EH (cell line): ENCODE measurements at places on chromosomes 7 and 10.

GRCh38 chr10:4525103-4525502 is 300.9 kb upstream of the AKR1E2 start:
- DNase-seq = no peak

DNA sequence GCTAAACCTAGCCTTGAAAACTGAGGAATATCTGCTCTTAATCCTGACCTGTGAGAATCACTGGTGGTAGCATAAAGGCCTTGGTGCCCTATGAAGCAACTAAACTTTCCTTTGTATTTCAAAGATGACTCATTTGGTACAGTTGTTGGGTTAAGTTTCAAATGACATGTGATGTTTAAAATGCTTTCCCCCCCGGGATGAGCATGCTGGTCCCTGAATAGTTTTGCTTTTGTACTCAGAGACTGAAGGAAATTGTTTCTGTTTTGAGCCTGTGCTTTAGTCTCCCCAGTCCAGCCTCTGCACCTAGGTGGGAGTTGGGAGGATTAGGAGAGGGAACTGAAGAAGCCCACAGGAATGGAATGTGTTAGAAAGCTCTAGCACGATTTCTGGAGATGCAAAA is 258.9 kb upstream of the NPY start:
- DNase-seq = peak; percentile 62

GRCh38 chr10:106317554-106317953 is 847.0 kb downstream of the SORCS1 start:
- no peak for DNase-seq

DNA sequence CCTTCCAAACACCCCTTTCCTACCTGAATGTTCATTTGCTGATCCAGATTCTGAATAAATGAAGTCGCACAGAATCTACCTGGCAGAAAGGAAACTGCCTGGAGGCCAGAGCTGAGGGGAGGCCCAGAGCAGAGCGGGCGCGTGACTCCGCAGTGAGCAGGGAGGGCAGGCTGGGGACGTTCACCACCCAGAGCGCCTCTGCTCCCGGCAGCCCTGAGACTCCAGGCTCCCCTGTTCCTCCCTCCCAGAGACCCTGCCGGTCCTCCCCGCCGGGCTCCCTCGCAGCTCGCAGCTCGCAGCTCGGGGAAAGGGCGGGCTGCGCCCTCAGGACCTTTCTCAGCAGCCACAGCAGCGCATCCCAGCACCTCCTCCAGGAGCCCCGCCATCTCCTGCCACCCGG is 176.7 kb upstream of the ZNF32 start:
- DNase-seq = no peak

- DNase-seq = peak; percentile 80
Measured at GRCh38 chr10:102175415-102175814, 23.2 kb downstream of the NOLC1 start.

- DNase-seq = no peak
Measured at GRCh38 chr7:130879191-130879590, 145.2 kb upstream of the KLF14 start.

- no peak for DNase-seq
Measured at GRCh38 chr7:108584211-108584610, 14.5 kb downstream of the DNAJB9 start.

DNA sequence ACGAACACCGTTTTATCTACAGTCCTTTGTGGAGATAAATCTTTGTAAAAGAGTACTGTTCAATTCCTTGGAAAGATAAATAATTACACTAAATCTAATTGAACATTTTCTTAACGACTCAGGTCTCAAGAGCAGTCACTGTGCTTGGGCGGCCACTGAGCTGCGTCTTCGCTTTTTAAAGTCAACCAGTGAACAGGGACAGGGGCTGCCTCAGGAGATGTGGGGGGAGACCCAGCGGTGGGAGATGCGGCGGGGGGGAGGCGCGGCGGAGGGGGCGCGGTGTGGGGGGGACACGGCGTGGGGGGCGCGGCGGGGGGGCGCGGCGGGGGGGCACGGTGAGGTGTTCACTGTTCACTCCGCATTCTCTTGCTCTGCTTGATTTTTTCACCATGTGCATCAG is 39.8 kb downstream of the CAMK2B start:
- no peak for DNase-seq

DNA sequence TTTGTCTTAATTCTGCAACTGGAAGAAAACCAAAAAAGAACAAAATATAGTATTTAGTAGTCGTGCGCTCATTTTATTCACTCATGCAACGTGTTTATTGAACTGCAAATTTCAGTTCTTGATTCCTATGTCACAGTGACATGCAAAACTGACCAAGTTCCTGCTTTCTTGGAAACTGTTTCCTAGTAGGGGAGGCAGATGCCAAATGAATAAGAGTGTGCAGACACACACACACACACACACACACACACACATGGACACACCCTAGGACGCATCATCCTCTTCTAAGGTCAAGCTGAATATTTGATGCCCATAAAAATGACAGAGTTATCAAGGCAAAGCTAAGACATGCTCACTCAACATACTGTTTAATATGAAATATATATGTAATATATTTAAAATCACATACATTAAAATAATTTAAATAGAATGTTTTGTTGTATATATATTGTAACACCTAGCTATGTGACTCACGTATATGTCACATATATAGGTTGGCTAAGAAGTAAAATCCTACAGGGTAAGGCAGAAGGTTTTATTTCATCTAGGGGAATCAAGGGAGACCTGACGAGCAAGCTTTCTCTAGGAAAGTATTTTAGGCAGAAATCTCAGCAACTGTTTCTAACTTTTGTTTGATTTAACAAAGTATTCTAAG is 79.6 kb downstream of the SVIL start:
- DNase-seq = peak; percentile 7

GRCh38 chr7:1800902-1801301 is 130.8 kb downstream of the ELFN1 start:
- DNase-seq = no peak

DNA sequence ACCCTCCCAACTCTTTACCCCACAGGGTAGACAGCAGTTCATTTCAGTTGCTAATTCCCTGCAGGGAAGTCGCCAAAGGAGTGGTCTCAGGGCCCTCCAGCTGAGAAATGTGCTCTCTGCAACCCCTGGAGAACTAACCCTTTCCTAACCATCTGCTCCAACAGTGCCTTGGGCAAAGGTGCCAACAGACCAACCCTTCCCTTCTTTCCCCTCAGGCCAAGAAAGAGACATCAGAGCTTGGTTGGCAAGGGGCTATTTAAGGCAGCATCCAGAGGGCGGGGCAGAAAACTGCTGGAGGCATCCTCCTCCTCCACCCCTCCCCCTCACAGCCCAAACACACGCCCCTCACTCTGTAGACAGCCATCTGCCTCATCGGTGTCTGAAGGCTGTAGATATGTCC is 1.7 kb downstream of the SORBS1 start:
- no peak for DNase-seq

DNA sequence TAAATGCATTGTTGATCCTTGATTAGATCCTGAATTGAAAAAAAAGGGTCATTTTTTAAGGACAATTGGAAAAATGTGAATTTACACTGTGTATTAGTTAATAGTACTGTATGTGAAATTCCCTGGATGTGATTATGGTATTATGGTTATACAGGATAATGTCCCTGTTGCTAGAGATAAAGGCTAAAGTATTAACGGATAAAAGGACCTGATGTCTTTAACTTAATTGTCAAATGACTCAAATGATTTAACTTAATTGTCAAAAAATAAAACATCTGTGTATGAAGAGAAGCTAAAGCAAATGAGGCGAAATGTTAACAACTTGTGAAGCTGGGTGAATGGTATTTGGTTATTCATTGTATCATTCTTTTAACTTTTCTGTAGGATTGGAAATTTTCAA is 48.8 kb downstream of the SUFU start:
- DNase-seq = no peak

GRCh38 chr7:88071994-88072714 is 138.1 kb downstream of the ADAM22 start:
- no peak for DNase-seq

DNA sequence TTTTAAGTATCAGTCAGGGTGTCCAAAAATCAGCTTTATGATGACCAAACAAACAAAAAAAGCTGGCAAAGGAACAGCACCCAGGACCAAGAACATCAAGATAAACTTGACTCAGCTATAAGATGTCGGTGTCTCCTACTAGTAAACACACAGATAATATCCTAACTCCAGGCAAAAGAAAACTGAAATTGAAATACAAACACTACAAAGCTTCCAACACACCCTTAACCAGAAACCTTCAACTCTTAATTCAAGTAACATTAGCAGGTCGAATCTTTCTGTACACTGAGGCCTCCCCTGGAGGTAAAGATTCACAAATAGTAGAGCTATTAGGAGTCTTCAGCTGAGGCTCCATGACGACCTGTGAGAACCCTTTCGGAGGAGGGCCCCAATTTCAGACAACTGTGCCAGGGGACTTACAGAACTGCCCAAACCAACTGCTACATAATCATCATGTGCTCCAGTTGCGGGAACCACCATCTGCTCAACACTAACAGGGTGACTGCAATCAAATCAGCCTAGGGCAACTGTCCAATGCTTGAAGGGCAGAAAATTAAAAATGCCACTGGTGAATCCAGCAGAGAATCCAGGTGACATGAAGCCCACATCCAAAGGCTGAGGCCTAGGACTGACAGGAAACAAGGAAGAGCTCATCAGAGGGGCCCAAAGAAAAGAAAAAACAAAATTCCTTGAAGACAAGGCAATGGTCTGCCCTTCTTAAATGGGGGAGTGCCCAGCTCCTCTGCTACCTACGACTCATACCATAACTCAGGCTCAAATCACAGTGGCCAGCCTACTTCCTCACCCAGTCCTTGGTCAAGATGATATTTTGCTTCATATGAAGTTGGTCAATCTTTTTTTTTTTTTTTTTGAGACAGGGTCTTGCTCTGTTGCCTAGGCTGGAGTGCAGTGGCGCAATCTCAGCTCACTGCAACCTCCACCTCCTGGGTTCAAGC is 20.0 kb downstream of the XPNPEP1 start:
- peak; percentile 58 for DNase-seq

DNA sequence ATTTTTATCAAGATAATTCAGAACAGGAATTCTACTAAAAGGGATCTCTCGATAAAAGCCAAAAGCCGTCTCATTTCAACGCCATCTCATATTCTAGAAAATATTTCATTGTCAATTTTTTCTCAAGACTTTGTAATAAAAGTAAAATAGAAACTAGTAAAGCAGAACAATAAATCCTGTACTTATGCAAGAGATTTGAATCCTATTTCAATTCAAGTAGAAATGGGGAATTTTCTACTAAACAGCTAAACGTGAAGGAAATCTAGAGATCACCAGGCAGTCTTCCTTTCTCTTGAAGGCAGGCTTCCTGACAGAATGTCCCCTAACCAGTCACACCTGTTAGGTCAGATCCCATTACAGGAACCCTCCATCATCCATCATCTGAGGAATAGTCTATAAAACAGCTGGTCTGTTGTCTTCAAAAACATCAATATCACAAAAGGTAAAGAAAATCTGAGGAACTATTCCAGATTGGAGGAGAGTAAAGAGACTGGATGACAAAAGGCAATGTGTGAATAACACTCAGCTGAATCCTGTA is 23.7 kb downstream of the USP6NL start:
- no peak for DNase-seq

- DNase-seq = no peak
Measured at GRCh38 chr7:111593343-111593742, 31.1 kb upstream of the IMMP2L start.

GRCh38 chr10:5888351-5888750 is 1.3 kb downstream of the ANKRD16 start:
- DNase-seq = peak; percentile 45

- DNase-seq = no peak
Measured at GRCh38 chr10:7153750-7154149, 257.1 kb downstream of the SFMBT2 start.

DNA sequence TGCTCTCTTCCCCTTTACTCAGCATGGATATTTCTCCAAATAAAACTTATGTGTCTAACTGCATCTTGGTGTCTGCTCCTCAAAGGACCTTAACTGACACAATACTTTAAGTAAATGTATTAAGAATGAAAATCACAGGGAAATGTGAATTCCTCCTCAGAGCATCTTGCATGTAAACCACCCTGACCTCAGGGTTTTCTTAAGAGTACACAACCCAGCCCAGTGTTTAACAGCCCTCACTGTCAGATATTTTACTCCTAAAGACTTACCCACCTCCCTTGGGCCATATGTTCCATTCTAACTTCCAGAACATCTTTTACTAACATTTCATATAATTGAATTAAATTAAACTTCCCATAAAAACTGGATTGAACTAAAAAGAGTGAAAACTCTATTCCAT is 315.3 kb downstream of the HPSE2 start:
- DNase-seq = no peak
